ENCODE measurements at places on chromosomes 6 and 20.

DNA sequence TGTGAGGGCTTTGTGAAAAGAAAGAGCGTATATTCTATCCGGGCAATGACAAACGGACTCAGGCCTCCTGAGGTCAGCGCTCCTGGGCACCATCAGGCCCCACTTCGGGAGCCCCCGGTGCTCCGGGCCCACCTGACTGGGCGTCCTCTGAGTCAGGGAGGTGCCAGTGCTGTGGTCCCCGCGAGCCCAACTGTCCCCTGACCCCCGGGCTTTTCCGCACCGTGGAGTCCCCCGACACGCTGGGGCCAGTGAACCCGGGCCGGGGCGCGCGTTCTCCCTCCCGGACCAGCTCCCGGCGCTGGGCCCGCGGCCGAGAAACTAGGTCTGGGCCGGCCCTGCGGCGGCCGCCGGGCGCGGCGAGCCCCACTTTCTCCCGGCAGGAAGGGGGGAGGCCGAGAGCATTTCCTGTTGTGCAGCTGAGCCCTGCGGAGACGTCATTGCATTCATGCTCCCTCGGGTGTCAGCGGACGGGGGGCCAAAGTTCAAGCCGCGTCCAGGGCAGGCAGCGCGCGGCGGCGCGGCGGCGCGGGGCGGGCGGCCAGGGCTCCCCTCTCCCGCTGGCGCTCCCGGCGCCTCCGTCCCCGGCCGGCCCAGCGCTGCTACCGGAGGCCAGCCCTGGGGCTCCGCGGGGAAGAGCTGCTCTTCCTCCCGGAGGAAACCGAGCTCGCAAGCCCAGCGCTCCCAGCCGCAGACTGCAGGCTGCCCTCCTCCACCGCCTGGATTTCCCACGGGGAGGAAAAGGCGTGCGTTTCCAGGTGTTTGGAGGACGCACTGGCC, 18.3 kb downstream of the HIVEP2 start:
- peak; percentile 78 for DNase-seq

GRCh38 chr6:132445201-132445951, 44.1 kb upstream of the MOXD1 start:
- no peak for DNase-seq

- no peak for DNase-seq
Observed at GRCh38 chr6:93417421-93418013, 1.8 kb downstream of the EPHA7 start.

DNA sequence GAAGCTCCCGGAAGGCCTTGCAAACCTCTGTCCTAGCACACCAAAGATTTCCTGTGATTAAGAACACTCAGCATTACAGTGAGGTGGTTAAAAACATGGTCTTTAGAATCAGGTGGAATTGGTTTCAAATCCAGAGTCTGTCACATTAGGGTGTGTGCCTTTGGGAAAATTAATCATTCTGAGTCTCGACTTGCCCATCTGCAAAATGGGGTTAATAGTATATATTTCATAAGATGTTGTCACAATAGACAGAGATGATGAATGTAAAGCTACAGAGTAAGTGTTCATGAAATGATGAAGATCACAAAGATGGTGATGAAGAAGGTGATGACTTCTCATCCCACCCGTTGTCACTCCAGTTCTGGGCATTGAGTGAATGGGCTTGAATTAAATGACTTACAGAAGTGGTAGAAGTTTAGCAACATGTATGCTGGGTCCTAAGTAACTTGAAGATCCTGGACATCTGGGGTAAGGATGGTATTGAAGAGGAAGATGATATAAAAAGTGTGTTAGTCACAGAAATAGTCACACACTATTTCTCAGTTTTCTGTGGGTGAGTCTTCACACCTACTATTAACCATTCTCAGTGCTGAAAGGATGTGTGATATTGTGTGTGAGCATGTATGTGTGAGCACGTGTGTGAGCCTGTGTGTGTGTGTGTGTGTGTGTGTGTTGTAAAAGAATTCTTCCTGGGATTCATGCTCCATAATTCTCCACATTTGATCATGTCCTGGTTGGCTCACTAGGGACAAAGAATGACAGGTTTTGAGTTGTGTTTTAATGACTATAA, 28.0 kb upstream of the NEDD9 start:
- no peak for DNase-seq

GRCh38 chr20:35768731-35769664, 2.8 kb upstream of the PHF20 start:
- DNase-seq = peak; percentile 56

DNA sequence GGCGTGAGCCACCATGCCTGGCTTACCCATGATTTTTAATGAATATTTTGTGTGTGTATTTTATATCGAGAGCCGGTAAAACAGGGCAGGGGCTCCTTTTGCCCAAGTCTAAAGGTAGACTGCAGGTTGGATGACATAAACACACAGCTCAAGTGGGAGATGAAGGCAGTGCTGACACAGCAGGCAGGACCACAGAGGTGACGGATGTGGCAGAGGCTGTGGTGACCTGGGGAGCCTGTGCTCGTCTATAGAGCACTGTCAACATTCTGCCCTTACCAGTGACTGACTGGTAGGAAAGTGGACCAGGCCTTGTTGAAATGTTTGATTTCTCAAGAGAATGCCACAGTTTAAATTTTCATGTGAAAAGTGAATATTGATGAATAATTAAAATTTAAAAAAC, 137.5 kb downstream of the ZFP64 start:
- DNase-seq = no peak

DNA sequence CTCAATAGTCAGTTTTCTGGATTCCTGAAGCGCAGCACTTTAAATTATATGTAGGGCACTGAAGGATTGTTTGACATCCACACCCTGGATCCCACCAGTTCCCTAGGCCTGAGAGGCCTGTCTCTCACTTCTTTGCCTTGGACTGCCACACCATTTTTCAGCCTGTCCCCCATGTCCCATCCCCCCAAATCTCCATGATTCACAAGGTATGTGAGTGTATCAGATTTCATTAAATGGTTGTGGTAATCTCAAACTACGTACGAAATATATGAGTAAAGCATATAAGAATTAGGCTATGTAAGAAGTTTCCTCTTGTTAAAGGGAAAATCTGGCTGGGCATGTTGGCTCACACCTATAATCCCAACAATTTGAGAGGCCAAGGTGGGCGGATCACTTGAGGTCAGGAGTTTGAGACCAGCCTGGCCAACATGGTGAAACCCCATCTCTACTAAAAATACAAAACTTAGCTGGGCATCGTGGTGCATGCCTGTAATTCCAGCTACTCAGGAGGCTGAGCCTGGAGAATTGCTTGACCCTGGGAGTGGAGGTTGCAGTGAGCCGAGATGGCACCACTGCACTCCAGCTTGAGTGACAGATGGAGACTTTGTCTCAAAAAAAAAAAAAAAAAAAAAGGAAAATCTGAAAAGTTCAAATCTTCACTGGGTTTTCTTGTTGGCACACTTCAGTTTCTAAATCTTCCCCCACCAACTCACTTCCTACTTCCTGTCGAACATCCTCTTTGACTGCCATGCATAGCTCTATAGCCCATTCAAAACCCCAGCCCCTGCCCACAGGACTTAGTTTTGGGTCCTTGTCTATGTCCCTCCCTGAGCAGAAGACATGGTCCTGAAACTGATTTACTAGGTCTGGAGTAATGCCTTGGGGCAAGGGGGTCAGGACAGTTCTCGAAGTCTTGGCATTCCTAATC, 97.3 kb upstream of the SHLD1 start:
- no peak for DNase-seq
